ENCODE measurements at places on chromosomes 7 and 10. TPM values are rescaled to one million over a fixed set of nuclear protein-coding genes. Genes with fewer than 3 reads are reported as not detected.

The IKZF1 gene
- total RNA-seq = 1.1 TPM

GRCh38 chr10:128940081-128940480 is 527.0 kb upstream of the MGMT start:
- H3K4me3 ChIP-seq = no peak overlapping the region
- no peaks in the 10 kb centered on the region for H3K27me3 ChIP-seq

- H3K4me1 ChIP-seq = peaks cover 3% of the 10 kb centered on the region
- H3K27me3 ChIP-seq = no peaks in the 10 kb centered on the region
- no peak overlapping the region for H3K27ac ChIP-seq
- H3K36me3 ChIP-seq = no peaks in the 10 kb centered on the region
- no peak overlapping the region for H3K4me3 ChIP-seq
- no peak for DNase-seq
These were observed 39.6 kb downstream of the FAM171A1 start for GRCh38 chr10:15331461-15331860.

- H3K27me3 ChIP-seq = no peaks in the 10 kb centered on the region
- no peak for DNase-seq
- no peaks in the 10 kb centered on the region for H3K36me3 ChIP-seq
- H3K27ac ChIP-seq = no peak overlapping the region
- no peak overlapping the region for H3K4me3 ChIP-seq
These were observed 342.3 kb upstream of the SEMA3D start for GRCh38 chr7:85529201-85529600.

- no peak overlapping the region for H3K4me3 ChIP-seq
- no peak for DNase-seq
- H3K27me3 ChIP-seq = no peaks in the 10 kb centered on the region
- H3K36me3 ChIP-seq = no peaks in the 10 kb centered on the region
- no peaks in the 10 kb centered on the region for H3K4me1 ChIP-seq
These were observed 28.2 kb downstream of the AP5Z1 start for GRCh38 chr7:4803397-4804241.

GRCh38 chr10:86287110-86287793 is 79.3 kb downstream of the GRID1 start:
- H3K27ac ChIP-seq = no peak overlapping the region
- H3K27me3 ChIP-seq = no peaks in the 10 kb centered on the region
- DNase-seq = no peak
- no peak overlapping the region for H3K4me3 ChIP-seq

- peaks cover 3% of the 10 kb centered on the region for H3K4me1 ChIP-seq
- no peak for DNase-seq
- no peak overlapping the region for H3K4me3 ChIP-seq
- H3K27me3 ChIP-seq = no peaks in the 10 kb centered on the region
- no peaks in the 10 kb centered on the region for H3K36me3 ChIP-seq
- H3K27ac ChIP-seq = no peak overlapping the region
These were observed 10.9 kb upstream of the PLAU start for GRCh38 chr10:73900064-73900463.

- H3K27me3 ChIP-seq = no peaks in the 10 kb centered on the region
- H3K27ac ChIP-seq = no peak overlapping the region
- H3K4me1 ChIP-seq = peaks cover 4% of the 10 kb centered on the region
- no peaks in the 10 kb centered on the region for H3K36me3 ChIP-seq
These were observed 12.1 kb upstream of the CSGALNACT2 start for GRCh38 chr10:43125881-43126731.

- no peaks in the 10 kb centered on the region for H3K27me3 ChIP-seq
- peaks cover 26% of the 10 kb centered on the region for H3K4me1 ChIP-seq
- H3K27ac ChIP-seq = peak overlapping the region; percentile 95
- peak; percentile 47 for DNase-seq
These were observed 733 bp upstream of the ARL5B start for GRCh38 chr10:18658271-18659124.

- H3K4me3 ChIP-seq = no peak overlapping the region
- no peaks in the 10 kb centered on the region for H3K27me3 ChIP-seq
- H3K4me1 ChIP-seq = no peaks in the 10 kb centered on the region
- H3K36me3 ChIP-seq = no peaks in the 10 kb centered on the region
These were observed 24.5 kb upstream of the GRB10 start for GRCh38 chr7:50807026-50807730.

GRCh38 chr7:28328822-28329660 is 83.3 kb upstream of the CREB5 start:
- no peak overlapping the region for H3K27ac ChIP-seq
- peaks cover 9% of the 10 kb centered on the region for H3K27me3 ChIP-seq
- H3K4me3 ChIP-seq = no peak overlapping the region
- no peaks in the 10 kb centered on the region for H3K36me3 ChIP-seq
- no peak for DNase-seq
- no peaks in the 10 kb centered on the region for H3K4me1 ChIP-seq

The RADIL gene
- 2.3 TPM for total RNA-seq

GRCh38 chr10:101646364-101646763 is 48.6 kb downstream of the FBXW4 start:
- peak; percentile 69 for DNase-seq
- H3K36me3 ChIP-seq = peaks cover 6% of the 10 kb centered on the region
- no peaks in the 10 kb centered on the region for H3K27me3 ChIP-seq
- no peaks in the 10 kb centered on the region for H3K4me1 ChIP-seq
- H3K27ac ChIP-seq = no peak overlapping the region

The SPOCK2 gene
- total RNA-seq = 2.8 TPM

- DNase-seq = no peak
- no peaks in the 10 kb centered on the region for H3K36me3 ChIP-seq
- H3K27ac ChIP-seq = no peak overlapping the region
- H3K4me3 ChIP-seq = no peak overlapping the region
These were observed 35.4 kb downstream of the JAZF1 start for GRCh38 chr7:28145090-28145626.

GRCh38 chr7:94971051-94971867 is 63.9 kb downstream of the PPP1R9A start:
- no peak for DNase-seq
- no peak overlapping the region for H3K4me3 ChIP-seq
- peaks cover 34% of the 10 kb centered on the region for H3K4me1 ChIP-seq
- H3K27ac ChIP-seq = no peak overlapping the region

DNA sequence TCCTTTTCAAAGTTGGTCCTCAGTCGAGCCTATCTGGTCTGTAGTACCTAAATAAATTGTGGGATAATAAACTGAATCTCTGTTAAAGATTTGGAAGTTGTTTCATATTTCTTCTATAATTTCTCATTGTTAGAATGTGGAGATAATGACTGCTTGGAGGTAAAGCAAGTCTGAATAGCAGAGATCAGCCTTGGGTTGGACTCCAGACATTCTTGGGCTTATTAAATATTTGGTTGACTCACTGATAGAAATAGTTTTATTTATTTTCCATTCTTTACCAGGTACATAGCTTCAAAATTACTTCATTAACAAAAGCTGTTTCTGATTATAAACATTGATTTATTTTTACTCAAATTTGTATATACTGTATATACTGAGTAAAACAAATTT is 34.3 kb downstream of the TPST1 start:
- no peaks in the 10 kb centered on the region for H3K27me3 ChIP-seq
- H3K4me1 ChIP-seq = no peaks in the 10 kb centered on the region
- no peak overlapping the region for H3K4me3 ChIP-seq
- no peak for DNase-seq

The VSTM2A gene
- not detected for total RNA-seq

DNA sequence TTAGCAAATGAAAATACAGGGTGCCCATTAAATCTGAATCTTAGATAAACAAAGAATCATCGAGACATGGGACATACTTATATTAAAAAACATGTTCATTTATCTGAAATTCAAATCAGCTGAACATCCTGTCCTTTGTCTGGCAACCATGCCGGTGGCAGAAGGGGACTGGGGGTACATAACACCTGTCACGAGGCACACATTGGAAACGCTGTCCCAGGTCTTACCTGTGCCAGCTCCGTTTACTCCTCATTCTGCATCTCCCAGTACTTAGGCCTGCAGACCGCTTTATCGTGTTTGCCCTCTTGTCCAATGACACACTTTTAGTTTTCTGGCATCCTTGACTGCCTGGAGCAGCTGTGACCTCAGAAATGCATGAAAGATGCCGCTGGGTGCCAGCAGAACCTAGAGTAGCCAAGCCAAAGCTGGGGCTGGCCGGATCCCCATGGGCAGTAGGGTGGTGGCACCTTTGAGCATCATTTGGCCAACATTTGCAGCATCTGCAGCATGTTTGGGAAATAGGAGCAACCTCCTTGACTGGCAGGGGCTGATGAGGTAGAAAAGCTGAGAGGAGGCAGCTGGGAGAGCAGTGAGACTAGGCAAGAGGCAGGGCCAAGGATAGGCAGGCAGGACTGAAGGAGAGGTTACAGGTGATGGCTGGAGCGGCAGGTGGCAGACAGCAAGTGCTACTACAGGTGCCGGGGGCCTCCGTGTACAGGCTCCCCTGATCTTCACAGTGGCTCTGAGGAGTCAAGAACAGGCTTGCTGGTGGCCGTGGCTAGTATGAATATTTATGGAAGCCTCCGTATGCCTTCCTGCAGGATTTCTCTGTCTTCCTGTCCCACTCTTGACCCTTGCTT is 62.3 kb upstream of the BTBD16 start:
- H3K4me3 ChIP-seq = no peak overlapping the region
- DNase-seq = no peak
- peaks cover 7% of the 10 kb centered on the region for H3K4me1 ChIP-seq
- peak overlapping the region; percentile 46 for H3K27ac ChIP-seq

Measured in psoas muscle (tissue), 8 donors.